ENCODE measurements at places on chromosomes 5 and 9.

- DNase-seq: no peak
Observed at GRCh38 chr5:14501353-14502293, 80.0 kb upstream of the OTULINL start.

DNA sequence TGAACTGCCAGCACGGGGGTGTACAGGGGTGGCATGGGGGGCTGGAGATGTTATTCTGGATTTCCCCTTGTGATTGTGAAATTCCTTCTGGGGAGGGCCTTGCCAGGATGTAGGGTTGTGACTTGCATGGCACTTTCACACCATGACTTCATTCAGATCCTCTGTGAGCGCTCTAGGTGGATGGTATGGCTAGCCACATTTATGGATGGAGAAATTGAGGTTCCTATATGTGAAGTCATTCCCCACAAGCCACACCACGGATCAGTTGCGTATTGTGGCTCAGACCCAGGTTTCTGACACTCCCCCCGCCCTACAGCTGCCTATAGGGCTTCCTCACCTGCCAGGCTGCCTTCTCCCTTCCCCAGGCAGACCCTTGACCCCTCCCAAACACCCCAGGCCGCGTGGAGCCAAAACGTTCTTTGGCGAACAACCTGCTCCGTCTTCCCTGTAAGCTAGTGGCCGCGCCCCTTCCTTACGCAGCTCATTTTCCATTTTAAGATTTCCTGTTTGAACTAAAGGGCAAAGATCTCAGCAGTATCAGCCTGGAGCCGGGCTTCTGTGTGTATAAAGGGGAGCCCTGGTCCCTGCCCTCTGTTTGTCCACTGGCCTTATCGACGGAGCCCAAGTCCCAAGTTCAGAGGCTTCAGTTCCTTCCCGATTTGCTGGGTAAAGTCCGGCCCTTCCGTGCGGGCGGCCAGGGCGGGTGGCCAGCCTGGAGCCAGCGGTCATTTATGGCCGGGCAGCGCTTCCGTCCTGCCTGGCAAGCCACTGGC is 97.8 kb upstream of the KLF4 start:
- DNase-seq: no peak

DNA sequence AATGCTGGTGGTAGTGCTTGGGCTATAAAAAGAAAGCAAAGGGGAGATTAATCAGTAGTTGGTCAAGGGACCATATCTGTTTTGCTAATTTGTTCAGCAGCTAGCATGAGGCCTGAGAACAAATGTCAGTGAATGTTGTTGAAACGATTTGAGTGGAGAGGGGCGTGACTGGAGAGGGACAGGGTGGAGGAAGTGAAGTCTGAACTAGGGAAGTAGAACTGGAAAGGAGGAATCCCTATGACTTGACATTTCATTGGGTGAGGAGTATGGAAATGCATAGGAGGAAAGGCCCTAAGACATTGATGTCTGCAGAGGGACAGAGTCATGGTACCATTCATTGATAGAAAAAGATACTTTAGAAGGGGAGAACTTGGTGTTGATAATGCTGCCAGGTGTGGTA is 19.7 kb downstream of the TLE4 start:
- no peak for DNase-seq

DNA sequence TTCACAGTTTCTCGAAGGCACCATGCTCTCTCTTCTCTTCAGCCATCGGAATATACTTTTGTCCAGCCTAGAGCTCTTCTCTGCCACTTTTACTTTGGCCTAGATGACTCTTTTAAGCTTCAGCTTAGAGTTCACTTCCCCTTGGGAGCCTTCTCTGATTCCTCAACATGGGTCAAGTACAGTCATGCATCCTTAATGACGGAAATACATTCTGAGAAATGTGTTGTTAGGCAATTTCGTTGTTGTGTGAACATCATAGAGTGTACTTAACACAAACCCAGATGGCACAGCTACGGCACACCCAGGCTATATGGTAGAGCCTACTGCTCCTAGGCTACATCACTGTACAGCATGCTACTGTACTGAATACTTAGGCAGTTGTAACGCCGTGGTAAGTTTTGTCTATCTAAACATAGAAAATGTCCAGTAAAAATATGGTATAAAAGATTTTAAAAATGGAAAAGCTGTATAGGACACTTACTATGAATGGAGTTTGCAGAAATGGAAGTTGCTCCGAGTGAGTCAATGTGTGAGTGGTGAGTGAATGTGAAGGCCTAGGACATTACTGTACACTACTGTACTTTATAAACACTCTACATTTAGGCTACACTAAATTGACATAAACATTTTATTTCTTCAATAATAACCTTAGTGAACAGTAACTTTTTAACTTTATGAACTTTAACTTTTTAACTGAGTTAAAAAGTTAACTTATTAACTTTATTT is 15.1 kb upstream of the TNFSF15 start:
- DNase-seq: no peak

DNA sequence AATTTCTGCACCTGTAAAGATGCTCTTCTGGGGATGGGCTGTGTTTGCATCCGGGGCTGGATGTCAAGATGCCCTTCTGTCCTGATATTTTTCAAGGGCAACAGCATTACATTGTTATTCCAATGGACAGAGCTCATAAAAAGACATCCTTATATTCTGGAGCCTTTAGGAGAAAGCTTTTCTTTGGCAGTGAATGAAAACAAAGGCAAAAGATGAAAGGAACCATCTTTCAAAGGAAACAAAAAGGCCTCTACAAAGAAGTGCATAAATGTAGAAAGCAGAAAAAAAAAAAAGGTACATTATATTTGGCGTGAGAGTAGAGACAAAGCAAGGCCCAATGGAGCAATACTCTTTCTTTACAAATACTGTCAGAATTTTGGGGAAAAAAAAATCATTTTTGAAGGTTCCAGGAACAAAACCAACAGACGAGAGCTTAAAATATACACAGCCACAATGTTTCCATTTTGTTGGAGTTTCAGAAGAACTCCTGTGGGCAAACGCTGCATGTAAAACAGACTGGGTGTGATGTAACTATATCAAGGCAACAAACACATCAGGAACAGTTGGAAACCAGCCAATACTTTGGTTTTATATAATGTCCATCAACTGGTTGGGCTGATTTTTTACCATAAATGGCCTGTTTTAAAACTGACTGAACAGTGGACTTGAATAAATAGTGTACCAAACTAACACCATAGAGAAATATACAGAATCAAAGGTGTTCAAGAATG is 885.6 kb upstream of the DMAC1 start:
- no peak for DNase-seq

GRCh38 chr5:16592255-16592654 is 24.5 kb downstream of the RETREG1 start:
- DNase-seq: no peak

DNA sequence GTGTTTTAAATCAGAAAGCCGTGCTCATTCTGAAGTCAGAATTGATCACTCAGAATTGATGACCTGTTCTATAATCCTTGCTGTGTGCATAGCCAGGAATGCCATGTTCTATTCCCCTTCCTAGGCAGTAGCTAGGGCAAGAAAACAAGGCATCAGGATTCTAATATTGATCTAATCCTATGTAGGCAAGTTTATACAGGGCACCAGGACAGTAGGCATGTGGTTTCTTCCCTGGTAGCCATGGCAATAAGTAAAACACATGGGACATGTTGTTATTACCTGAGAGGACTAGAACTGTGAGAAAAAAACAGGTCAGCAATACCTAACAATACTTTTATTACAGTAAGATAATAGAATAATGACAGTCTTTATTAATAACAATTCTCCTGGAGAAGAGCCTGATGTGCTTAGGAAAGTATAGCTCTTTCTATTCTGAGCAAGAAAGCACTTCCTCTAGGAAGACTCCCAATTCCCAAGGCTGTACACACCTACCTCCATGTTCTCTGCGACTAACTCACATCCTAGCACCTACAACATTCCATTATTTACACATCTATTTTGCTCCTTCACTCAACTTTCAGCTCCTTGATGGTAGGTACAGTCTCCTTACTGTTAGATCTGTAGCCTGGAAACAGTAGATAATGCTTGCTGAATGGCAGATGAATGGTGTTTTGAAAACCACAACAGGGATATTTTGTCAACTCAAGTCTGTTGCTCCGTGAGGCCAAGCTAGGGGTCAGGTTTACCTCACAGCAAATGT is 70.8 kb downstream of the STX17 start:
- no peak for DNase-seq

DNA sequence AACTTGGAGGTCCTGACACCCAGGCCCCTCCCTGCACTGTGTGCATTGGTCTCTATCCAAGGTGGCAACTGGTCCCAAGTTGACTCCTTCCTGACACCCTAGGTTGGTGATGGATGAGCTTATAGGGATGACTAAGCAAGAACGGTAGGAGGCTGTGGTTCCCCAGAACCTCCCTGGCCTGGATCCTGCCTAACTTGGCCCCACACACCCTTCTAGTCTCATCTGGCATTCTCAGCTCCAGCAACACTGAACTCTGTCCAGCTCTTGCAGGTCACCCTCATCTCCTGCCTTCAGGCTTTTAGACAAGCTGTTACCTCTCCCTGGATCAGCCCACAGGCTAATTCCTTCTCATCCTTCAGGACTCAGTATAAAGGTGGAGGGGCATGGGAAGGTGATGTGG is 16.5 kb downstream of the AQP3 start:
- DNase-seq: no peak

DNA sequence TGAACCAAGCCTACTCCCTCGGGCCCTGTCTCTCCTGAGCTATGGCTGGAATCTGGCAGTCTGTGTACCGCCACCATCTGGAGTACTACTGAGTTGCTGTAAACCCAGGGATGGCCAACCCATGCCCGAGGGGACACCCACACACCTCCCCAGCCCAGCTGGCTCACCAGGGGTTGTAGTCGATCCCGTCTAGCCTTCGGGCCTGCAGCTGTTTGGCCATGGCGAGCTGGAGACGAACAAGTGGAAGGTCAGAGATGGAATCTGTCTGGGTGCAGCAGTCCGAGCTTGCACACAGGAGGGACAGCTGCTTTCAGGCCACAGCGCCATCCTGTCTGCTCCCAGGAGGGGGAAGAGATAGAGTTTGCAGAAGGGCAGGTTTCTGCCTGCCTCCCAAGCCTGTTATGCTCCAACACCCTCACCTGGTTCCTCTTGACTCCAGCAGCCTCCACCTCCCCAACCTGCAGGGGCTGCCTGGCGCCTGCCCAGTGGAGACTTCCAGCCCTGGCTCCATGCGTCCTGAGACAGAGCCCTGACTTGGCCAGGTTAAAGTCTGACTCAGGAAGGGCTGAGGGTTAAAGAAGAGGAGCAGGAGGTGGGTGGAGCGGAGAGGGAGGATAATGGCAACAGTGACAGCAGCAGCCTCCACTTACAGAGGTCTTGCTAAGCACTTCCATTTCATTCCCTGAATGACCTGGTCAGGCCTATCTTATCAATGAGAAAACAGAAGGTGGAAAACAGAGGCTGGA is 15.8 kb upstream of the SPOUT1 start:
- DNase-seq: no peak

DNA sequence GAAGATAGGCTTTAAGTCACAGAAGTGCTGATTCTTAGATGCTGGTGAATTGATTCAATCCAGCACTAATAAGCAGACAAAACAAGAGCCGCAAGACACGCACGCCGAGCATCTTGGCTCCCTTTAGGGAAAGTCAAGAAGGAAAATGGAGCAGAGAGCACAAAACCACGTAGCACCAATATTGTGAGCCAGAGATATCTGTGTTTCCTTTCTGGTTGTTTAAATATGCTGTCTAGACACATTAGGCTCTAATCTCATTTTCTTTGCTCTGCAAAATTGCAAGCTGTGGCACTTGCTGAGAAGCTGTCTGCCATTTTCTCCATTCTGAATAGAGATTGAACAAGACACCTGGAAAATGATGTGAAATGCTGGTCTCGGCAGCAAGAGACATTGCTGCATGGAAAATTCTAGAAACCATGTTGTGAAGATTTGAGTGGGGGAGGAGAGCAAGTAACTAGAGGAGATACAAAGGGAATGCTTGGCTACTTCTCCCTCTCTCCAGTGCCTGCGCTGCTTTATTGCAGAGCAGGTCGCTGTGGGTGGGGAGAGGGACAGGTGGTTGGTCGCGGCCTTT is 336.3 kb downstream of the MED10 start:
- no peak for DNase-seq

DNA sequence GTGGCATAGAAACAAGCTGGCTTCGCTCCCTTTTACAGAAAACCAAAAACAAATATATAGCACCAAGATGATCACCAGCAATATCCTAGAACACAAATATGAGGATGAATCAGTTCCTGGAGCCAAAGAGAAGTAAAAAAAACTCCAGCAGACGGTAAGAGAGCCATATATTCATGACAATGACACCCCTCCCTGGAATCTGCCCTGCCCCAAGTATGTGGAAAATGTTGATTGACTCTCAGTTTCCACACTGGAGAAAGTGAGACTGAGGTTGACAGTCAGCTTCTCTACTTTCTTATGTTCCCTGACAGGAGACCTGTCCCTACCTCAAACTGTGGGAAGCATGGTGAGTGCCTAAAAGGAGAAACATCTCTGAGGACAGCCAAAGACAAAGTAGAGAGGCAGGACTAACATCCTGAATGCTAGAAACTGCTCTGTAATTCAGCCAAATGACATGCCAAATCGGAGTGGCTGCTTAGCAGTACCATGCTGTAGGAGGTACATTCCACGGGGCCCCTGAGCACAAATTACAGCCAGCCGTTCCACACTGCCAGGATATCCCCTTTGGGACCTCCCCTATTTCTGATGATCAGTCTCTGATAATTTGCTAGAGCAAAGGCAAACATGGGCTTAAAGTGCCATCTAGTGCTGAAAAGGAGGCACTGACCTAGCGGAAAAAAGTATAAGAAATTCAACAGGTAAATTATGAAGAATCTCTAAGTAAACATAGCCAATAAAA is 424.0 kb upstream of the RGMB start:
- no peak for DNase-seq

GRCh38 chr9:69131682-69132081 is 42.4 kb upstream of the TJP2 start:
- DNase-seq: no peak

DNA sequence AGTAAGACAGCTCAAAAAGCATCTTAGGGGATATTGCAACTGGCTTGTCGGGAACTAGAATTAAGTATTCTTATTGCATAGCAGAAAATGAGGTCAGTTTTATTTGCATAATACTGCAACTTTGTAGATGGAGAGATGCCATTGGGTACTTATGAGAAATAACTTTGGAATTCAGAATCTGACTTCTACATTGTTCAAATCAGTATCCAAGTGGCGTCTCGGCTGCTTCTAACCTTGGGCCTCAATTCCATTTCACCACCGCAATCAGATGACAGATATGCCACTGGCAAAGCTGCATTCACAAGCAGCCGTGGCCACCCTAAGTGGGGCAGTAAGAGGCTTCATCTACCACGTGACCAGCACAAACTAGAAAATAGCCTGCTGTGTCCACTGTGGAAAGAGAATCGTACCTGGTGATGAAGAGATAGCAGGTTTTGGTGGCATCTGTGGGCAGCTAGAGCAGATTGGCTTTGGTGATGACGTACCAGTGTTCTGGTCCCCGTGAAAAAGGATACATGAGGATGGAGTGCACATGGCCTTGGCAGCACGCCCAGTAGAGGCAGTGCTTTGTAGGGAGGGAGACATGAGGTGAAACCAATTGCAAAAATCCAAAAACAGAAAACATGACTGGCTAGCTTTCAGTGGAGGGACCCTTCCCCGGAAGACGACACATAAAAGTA is 116.6 kb downstream of the KLHL3 start:
- DNase-seq: peak; percentile 70

GRCh38 chr9:78046112-78046511 is 14.5 kb upstream of the GNAQ start:
- no peak for DNase-seq

GRCh38 chr5:54547711-54548250 is 30.2 kb downstream of the SNX18 start:
- DNase-seq: no peak
